Activated CD8-positive, alpha-beta memory T cell treated with anti-CD3 and anti-CD28 coated beads, Interleukin-2, amount 50 U/mL, for 4 hours (primary cell): ENCODE measurements at places on chromosomes 12 and 14.

- no peak for DNase-seq
Measured at GRCh38 chr12:52244615-52244994, 11.6 kb downstream of the KRT7 start.

DNA sequence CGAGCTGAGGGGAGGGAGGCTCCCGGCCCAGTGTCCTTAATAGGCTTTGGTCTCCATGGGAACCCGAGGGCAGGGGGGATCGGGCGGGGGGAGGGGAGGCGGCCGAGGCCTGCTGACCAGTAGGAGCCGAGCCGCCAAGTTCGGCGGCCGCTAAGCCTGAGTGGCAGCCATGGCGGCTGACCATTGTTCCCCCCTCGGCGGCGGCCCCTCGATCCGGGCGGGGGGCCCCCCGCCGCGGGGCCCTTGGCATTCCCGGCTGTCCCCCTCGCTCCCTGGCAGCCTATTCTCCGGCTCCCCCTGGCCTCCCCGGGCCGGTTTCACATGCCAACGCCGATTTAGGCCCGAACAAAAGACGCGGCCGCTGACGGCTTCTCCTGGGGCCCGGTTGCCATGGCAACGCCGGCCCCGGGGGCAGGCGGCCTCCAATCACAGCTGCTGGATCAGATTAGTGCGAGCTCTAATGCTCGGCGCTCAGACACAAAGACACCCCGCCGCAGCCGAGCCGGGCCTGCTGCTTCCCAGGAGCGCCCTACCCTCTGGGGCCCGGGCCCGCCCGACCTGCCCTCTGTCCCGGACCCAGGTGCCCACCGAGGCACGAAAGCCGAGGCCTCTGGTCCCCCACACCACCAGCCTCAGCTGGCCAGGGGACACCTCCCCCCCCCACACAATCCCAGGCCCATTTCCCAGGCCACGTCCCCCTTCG lies 7.3 kb downstream of the MSI1 start:
- no peak for DNase-seq

- DNase-seq = no peak
Measured at GRCh38 chr12:27657296-27657695, 39.0 kb upstream of the REP15 start.

- DNase-seq = peak; percentile 64
Measured at GRCh38 chr12:795305-795704, 42.9 kb downstream of the WNK1 start.

DNA sequence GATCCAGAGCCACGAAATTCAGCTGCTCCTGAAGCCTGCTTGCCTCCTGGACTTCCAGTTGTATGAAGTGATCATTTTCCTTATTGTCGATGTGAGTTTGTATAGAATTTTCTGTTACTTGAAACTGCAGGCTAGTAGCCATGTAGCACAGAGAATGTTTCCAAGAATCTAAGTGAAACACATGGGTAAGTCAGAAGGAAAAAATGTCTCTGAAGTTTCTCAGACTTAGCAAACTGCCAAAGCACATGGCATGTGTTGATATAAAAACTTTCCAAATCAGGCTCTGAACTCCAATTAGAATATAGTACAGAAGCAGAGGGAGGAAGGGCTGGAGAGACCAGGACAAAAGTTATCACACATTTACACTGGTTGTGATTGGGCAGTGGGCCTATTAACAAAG lies 9.8 kb upstream of the PCNX1 start:
- DNase-seq = no peak

GRCh38 chr12:66803930-66804329 lies 125.1 kb upstream of the GRIP1 start:
- no peak for DNase-seq
